ENCODE measurements at places on chromosomes 12 and 14. TPM values are rescaled to one million over a fixed set of nuclear protein-coding genes. Genes with fewer than 3 reads are reported as not detected.

The SMCO2 gene
- not detected for total RNA-seq

DNA sequence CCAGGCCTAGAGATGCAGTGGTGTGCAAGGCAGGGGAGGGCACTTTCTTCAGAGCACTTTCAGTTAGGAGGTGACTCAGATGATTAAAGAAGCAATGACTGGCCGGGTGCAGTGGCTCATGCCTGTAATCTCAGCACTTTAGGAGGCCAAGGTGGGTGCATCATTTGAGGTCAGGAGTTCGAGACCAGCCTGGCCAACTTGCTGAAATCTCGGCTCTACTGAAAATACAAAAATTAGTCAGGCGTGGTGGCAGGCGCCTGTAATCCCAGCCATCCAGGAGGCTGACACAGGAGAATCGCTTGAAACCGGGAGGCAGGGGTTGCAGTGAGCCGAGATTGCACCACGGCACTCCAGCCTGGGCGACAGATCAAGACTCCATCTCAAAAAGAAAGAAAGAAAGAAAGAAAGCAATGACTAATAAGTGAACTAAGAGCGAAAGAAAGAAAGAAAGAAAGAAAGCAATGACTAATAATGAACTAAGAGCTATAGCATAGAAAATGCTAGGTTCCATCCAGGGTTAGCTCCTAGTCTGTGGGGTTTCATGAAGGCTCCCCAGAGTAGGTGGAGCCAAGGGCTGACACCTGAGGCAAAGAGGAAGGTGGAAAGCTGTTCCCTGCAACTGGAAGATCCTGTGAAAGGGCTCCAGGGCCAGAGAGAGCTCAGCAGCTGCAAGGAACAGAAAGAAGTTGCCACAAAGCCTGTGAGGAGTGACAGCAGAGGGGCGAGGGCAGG lies 334.5 kb downstream of the CACNA1C start:
- no peak overlapping the region for H3K4me3 ChIP-seq
- no peak overlapping the region for H3K27ac ChIP-seq
- H3K27me3 ChIP-seq, result peaks cover 5% of the 10 kb centered on the region
- H3K36me3 ChIP-seq, result no peaks in the 10 kb centered on the region

GRCh38 chr14:51444353-51445000 lies 204.4 kb downstream of the TMX1 start:
- no peak overlapping the region for H3K4me3 ChIP-seq
- H3K27me3 ChIP-seq, result 0 out of 2 replicates have a peak, but pooled peaks cover 4% of the 10 kb centered on the region
- no peak overlapping the region for H3K27ac ChIP-seq
- no peaks in the 10 kb centered on the region for H3K36me3 ChIP-seq
- DNase-seq, result no peak

DNA sequence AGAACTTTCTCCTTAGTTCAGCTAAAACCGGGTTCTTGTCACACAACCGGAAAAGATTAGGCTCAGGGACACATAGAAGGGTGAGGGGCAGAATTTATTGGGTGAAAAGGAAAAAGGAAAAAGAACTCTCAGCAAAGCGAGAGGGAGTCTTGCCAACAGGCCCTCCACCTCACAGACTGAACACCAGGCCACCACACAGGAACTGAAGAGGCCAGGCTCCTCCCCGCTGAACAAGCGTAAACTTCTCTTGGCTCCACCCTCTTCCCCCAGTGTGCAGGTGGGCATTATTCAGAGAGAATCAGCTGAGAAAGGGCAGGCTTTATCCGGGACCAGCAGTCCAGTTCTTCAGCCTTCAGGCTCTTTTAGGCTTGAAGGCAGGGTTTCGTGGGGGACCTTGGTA lies 125.6 kb upstream of the FGD4 start:
- H3K27ac ChIP-seq, result no peak overlapping the region
- H3K4me1 ChIP-seq, result no peaks in the 10 kb centered on the region
- no peak overlapping the region for H3K4me3 ChIP-seq
- no peak for DNase-seq
- no peaks in the 10 kb centered on the region for H3K27me3 ChIP-seq
- no peaks in the 10 kb centered on the region for H3K36me3 ChIP-seq
